RCC 7860 (cell line): ENCODE measurements at places on chromosomes 6 and 20.

- peak; percentile 36 for DNase-seq
Observed at GRCh38 chr6:109455437-109456110, at the start of gene MICAL1. Gene MICAL1, minus strand, starts transcription at chr6:109455772. Its CDS starts 1,576 bp downstream, at chr6:109454196.

DNA sequence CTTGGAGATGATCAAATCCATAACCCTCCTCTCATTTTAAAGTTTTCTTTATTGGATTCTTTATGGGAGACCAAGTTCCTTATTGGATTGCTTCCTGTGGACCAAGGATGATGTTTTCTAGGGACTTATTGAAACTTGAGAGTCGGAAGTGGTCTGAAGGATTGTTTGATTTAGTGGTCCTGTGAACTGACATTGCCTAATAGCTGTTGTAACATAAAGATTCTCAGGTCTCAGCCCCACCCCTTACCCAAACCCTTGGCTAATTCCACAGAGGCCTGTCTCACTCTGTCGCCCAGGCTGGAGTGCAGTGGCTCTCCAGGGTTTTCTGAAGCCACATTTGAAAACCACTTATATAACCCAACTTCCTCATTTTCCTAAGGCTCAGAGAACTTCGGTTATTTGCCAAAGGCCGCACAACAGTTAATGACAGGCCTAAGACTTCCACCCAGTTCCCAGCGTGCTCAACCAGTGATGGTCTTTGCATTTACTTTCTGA lies 77.0 kb downstream of the ATXN1 start:
- peak; percentile 73 for DNase-seq

DNA sequence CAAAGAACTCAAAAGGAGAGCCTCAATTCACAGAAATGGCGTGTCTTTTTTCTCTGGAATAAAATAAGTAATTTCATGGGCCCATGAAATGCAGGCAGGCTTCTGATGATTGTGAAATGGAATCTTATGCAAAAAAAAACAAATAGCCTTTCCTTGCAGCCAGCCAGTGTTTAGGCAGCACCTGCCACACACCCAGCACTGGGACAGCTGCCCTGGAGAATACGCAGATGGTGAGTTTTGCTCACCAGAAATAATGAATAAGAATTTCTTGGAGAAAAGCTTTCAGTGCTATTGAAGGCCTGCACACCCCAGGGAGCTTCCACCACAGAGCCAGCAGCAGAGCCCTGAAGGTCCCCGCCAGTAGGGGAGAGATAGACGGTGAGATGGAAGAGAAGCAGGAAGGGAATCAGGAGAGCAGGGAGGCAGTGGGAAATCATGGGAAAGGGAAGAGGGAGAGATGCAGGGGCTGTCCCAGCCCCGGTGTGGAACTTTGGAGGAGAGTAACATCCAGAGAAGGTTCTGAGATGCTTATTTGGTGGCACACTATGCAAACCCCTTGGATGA lies 54.9 kb downstream of the PXDC1 start:
- DNase-seq: no peak

- DNase-seq: no peak
Observed at GRCh38 chr6:47141171-47141570, 99.0 kb upstream of the ADGRF1 start.

- peak; percentile 90 for DNase-seq
Observed at GRCh38 chr20:47576516-47577033, 74.9 kb downstream of the NCOA3 start.
